Upper lobe of left lung (tissue), 6 donors: ENCODE measurements at places on chromosomes 11 and 22. TPM values are rescaled to one million over a fixed set of nuclear protein-coding genes. Genes with fewer than 3 reads are reported as not detected.
A peak's percentile ranks its signal among the peaks of the same experiment; 100 is the strongest.

NLRP14 gene
- total RNA-seq, result 0.30 TPM

NNMT gene
- total RNA-seq, result 245 TPM

ANGPTL5 gene
- 0.44 TPM for total RNA-seq

TBX10 gene
- total RNA-seq, result not detected

CCDC134 gene
- 12.1 TPM for total RNA-seq

AMPD3 gene
- 5.4 TPM for total RNA-seq

EXPH5 gene
- total RNA-seq, result 18.9 TPM

BDNF gene
- 1.0 TPM for total RNA-seq

EP300 gene
- total RNA-seq, result 66.9 TPM

GRCh38 chr11:68009391-68010089, 587 bp upstream of the ALDH3B1 start:
- peak; percentile 68 for DNase-seq
- H3K27ac ChIP-seq, result peak overlapping the region; percentile 89
- no peaks in the 10 kb centered on the region for H3K27me3 ChIP-seq
- no peak overlapping the region for H3K4me3 ChIP-seq
- peaks cover 69% of the 10 kb centered on the region for H3K4me1 ChIP-seq

DNA sequence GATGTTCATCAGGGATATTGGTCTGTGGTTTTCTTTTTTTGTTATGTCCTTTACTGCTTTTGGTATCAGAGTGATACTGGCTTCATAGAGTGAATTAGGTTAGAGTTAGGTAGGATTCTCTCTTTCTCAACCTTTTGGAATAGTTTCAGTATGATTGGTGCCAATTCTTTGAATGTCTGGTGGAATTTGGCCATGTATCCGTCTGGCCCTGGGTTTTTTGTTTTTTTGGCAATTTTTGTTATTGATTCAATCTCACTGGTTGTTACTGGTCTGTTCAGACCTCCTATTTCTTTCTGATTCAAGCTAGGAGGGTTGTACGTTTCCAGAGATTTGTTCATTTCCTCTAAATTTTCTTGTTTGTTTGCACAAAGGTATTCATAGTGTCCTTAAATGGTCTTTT, 54.4 kb downstream of the ATXN10 start:
- H3K27ac ChIP-seq, result no peak overlapping the region
- no peaks in the 10 kb centered on the region for H3K4me1 ChIP-seq
- H3K36me3 ChIP-seq, result no peaks in the 10 kb centered on the region
- no peak for DNase-seq
- H3K4me3 ChIP-seq, result no peak overlapping the region
- H3K27me3 ChIP-seq, result no peaks in the 10 kb centered on the region

- no peaks in the 10 kb centered on the region for H3K27me3 ChIP-seq
- no peak for DNase-seq
- H3K36me3 ChIP-seq, result peaks cover 88% of the 10 kb centered on the region
- no peaks in the 10 kb centered on the region for H3K4me1 ChIP-seq
- no peak overlapping the region for H3K4me3 ChIP-seq
Measured at GRCh38 chr11:118596224-118597146, 10.9 kb upstream of the PHLDB1 start.

GRCh38 chr11:2513441-2513840, 68.6 kb downstream of the KCNQ1 start:
- no peak overlapping the region for H3K4me3 ChIP-seq
- H3K27me3 ChIP-seq, result no peaks in the 10 kb centered on the region
- no peaks in the 10 kb centered on the region for H3K36me3 ChIP-seq
- DNase-seq, result no peak
- H3K4me1 ChIP-seq, result peaks cover 15% of the 10 kb centered on the region
- no peak overlapping the region for H3K27ac ChIP-seq

DNA sequence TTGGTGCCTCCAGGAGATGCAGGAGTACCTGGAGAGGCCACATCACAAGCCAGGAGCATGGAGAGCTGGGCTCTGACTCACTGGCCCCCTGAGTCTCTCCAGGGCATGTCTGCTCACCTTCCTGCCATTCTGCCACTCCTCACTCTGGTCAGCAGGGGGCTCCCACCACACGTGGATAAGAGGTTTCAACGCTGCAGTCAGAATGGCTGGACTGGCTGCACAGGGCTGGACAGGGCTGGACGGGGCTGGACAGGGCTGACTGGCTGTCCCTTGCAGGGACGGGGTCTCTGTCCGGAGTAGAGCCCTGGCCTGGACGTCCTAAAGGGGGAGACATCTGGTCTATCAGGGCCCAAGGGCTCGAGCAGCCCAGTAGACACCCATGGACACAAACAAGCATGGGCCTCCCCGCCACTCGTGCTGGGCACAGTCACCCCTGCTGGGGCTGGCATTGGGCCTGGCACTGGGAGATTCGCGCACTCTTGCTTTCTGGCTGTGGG, 34.6 kb downstream of the CYTH4 start:
- peaks cover 6% of the 10 kb centered on the region for H3K4me1 ChIP-seq
- peak; percentile 86 for DNase-seq
- H3K27ac ChIP-seq, result no peak overlapping the region
- H3K36me3 ChIP-seq, result no peaks in the 10 kb centered on the region
- no peak overlapping the region for H3K4me3 ChIP-seq

DNA sequence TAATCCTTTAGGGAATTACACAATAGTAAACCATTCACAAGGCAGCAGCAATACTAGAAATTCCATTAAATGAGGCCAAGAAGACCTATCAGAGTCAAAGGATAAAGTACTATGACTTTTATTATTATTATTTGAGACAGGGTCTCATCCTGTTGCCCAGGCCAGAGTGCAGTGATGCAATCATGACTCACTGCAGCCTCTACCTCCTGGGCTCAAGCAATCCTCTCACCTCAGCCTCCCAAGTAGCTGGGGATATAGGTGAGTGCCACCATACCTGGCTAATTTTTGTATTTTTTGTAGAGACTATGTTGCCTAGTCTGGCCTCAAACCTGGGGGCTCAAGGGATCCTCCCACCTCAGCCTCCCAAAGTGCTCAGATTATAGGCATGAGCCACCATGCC, 51.8 kb downstream of the TTC28 start:
- no peak overlapping the region for H3K4me3 ChIP-seq
- no peaks in the 10 kb centered on the region for H3K4me1 ChIP-seq
- H3K27ac ChIP-seq, result no peak overlapping the region
- no peaks in the 10 kb centered on the region for H3K36me3 ChIP-seq
- no peaks in the 10 kb centered on the region for H3K27me3 ChIP-seq

- H3K4me3 ChIP-seq, result no peak overlapping the region
- H3K36me3 ChIP-seq, result no peaks in the 10 kb centered on the region
- H3K4me1 ChIP-seq, result no peaks in the 10 kb centered on the region
- no peak overlapping the region for H3K27ac ChIP-seq
- DNase-seq, result no peak
Measured at GRCh38 chr22:48340727-48341709, 1486.7 kb downstream of the BRD1 start.

GRCh38 chr11:107957109-107957588, 28.9 kb downstream of the RAB39A start:
- no peaks in the 10 kb centered on the region for H3K36me3 ChIP-seq
- peaks cover 4% of the 10 kb centered on the region for H3K4me1 ChIP-seq
- H3K4me3 ChIP-seq, result no peak overlapping the region
- no peaks in the 10 kb centered on the region for H3K27me3 ChIP-seq

- no peaks in the 10 kb centered on the region for H3K27me3 ChIP-seq
- H3K4me1 ChIP-seq, result peaks cover 18% of the 10 kb centered on the region
- DNase-seq, result no peak
Measured at GRCh38 chr11:129281471-129282415, 89.6 kb upstream of the ARHGAP32 start.

- no peaks in the 10 kb centered on the region for H3K36me3 ChIP-seq
- H3K4me1 ChIP-seq, result no peaks in the 10 kb centered on the region
- H3K27me3 ChIP-seq, result no peaks in the 10 kb centered on the region
- H3K27ac ChIP-seq, result no peak within 1 kb of the TSS
- H3K4me3 ChIP-seq, result no peak within 1 kb of the TSS
Measured at GRCh38 chr11:75717608-75718418, at the start of gene MOGAT2. MOGAT2 (plus strand) TSS chr11:75717838; CDS start chr11:75717889, 51 bp downstream.

DNA sequence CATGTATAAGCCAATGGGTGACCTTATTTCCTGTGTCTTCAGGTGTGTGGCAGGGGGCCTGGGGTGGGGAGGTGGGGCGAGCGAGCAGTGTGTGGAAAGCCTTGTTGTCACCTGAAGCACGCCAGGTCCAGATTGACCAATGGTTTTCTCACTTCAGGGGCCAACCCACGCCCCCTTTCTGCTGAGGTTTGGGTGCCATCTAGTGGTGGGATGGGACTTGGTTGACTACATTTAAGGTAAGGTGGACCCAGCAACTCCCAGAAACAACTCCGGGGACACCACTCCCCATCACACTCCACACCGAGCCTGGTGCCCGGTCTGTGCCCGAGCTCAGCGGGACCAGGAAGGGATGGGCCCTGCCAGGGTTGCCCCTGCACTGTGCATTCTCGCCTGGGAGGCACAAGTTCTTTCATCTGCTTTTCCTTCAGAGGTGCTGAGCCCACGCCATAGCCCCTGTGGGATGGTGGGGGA, 40.0 kb downstream of the TPCN2 start:
- H3K27ac ChIP-seq, result no peak overlapping the region
- H3K4me1 ChIP-seq, result no peaks in the 10 kb centered on the region
- H3K36me3 ChIP-seq, result no peaks in the 10 kb centered on the region
- H3K4me3 ChIP-seq, result no peak overlapping the region
- no peaks in the 10 kb centered on the region for H3K27me3 ChIP-seq

- H3K27ac ChIP-seq, result no peak overlapping the region
- H3K27me3 ChIP-seq, result no peaks in the 10 kb centered on the region
- no peaks in the 10 kb centered on the region for H3K4me1 ChIP-seq
- H3K4me3 ChIP-seq, result no peak overlapping the region
Measured at GRCh38 chr22:47111626-47112581, 349.5 kb downstream of the TBC1D22A start.

DNA sequence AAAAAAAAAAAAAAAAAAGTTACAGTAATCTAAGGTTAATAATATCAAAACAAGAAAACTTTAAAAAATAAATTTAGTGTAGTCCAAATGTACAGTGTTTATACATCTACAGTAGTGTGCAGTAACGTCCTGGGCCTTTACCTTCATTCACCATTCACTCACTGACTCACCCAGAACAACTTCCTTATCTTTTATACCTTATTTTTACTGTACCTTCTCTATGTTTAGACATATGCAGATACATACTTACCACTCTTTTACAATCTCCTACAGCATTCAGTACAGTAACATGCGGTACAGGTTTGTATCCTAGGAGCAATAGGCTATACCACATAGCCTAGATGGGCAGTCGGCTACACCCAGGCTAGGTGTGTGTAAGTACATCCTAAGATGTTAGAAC, 38.5 kb downstream of the TCF20 start:
- H3K27ac ChIP-seq, result no peak overlapping the region
- H3K4me1 ChIP-seq, result peaks cover 28% of the 10 kb centered on the region
- no peak for DNase-seq
- no peaks in the 10 kb centered on the region for H3K27me3 ChIP-seq
- H3K36me3 ChIP-seq, result no peaks in the 10 kb centered on the region

DNA sequence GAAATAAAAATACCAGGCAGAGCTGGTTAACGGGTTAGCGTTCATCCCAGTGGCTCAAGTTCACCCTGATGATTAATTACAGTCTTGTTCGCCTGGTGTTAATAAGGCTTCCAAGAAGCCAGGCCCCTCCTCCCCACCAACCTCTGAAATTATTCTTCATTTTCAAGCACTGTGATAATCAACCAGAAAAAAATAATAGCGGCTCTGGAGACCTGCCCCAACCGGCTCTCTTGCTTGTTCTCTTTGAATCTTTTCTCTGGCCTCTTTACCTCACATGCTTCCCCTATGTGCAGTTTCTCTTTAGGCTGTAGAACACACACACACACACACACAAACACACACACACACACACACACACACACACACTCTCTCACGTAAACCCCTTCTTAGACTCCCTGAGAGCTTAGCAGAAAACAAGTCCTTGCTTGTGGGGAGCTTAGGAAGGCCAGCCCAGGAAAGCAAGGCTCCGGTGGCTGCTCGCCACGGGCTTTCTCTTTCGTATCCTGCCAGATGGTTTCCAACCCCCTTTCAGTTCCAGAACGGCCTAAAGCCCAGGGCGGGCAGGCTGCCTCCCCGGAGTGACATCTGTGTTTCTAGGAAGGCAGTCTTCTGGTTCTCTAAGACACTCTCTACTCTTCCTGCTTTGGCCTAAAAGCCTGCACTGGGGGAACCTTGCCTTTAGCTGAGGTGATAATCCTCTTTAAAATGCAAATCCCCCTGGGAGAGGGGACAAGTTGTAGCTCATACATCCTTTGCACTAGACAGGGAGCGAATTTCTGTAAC, 106.4 kb upstream of the SESN3 start:
- no peaks in the 10 kb centered on the region for H3K36me3 ChIP-seq
- no peak overlapping the region for H3K4me3 ChIP-seq
- H3K27ac ChIP-seq, result peak overlapping the region; percentile 82
- peaks cover 34% of the 10 kb centered on the region for H3K4me1 ChIP-seq
- no peaks in the 10 kb centered on the region for H3K27me3 ChIP-seq
- DNase-seq, result peak; percentile 37

GRCh38 chr11:45885274-45885920, at the start of gene MAPK8IP1:
MAPK8IP1 (plus strand) TSS chr11:45885651; CDS start chr11:45885821, 170 bp downstream.
- H3K27ac ChIP-seq, result no peak within 1 kb of the TSS
- no peaks in the 10 kb centered on the region for H3K27me3 ChIP-seq
- peaks cover 20% of the 10 kb centered on the region for H3K36me3 ChIP-seq
- no peak within 1 kb of the TSS for H3K4me3 ChIP-seq

GRCh38 chr11:120690406-120690805, 178.9 kb downstream of the GRIK4 start:
- H3K36me3 ChIP-seq, result no peaks in the 10 kb centered on the region
- no peak overlapping the region for H3K4me3 ChIP-seq

DNA sequence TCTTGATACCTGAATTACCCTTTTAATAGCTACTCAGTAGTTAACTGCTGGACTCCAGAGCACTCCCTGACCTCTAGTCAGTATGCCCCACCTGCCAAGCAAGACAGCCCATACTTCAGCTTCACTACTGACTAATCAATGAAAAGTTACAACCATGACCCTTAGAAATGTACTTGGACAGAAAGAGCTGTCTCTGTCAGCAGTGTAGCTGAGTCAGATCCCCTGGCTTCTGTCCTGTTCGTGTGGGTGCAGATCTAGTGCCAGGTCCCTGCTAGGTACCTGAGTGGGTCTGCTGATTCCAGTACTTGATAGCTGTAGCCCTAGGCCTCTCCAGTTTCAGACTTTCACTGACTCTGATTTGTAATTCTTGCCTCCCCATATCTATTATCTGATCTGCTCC, 265.8 kb upstream of the POU2AF2 start:
- H3K4me1 ChIP-seq, result no peaks in the 10 kb centered on the region
- H3K27me3 ChIP-seq, result no peaks in the 10 kb centered on the region
- H3K4me3 ChIP-seq, result no peak overlapping the region
- no peak for DNase-seq
- H3K36me3 ChIP-seq, result no peaks in the 10 kb centered on the region
- H3K27ac ChIP-seq, result no peak overlapping the region

DNA sequence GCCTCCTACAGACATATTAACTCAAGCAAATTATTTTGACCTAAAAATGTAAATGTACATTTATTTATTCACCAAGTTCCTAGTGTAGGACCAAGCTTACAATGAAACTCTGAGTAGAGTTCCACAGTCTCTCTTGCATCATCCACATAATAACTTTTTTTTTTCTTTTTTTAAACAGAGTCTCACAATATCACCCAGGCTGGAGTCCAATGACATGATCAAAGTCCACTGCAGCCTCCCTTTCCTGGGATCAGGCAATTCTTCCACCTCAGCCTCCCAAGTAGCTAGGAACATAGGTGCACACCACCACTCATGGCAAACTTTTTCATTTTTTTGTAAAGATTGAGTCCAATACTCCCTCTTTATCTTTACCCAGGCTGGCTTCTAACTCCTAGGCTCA, 28.0 kb downstream of the FEZ1 start:
- H3K36me3 ChIP-seq, result no peaks in the 10 kb centered on the region
- H3K27me3 ChIP-seq, result no peaks in the 10 kb centered on the region
- H3K4me1 ChIP-seq, result no peaks in the 10 kb centered on the region
- no peak overlapping the region for H3K27ac ChIP-seq
